ENCODE measurements at places on chromosomes 12 and 14. TPM values are rescaled to one million over a fixed set of nuclear protein-coding genes. Genes with fewer than 3 reads are reported as not detected.

DICER1 gene
- total RNA-seq = 27.6 TPM

DNA sequence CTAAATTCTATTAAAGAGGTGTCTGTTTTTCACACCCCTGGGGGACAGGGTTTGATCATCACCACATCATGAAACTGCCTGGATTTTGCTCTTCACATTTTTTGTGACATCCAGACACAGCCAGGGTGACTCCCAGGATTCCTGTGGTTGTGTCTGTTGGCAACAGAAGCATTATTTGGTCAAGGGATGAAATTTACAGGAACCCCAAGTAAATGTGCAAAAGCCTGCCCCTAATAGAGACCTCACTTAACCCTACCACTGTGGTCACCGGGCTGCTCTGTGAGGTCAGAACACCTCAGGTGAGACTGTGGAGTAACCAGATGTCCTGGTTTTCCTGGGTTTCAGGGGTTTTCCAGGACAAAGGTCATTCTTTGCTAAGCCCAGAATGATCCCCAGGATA, 103.8 kb downstream of the DAD1 start:
- no peak for DNase-seq

GRCh38 chr12:49493900-49494299, 44.9 kb upstream of the KCNH3 start:
- DNase-seq = no peak

DNA sequence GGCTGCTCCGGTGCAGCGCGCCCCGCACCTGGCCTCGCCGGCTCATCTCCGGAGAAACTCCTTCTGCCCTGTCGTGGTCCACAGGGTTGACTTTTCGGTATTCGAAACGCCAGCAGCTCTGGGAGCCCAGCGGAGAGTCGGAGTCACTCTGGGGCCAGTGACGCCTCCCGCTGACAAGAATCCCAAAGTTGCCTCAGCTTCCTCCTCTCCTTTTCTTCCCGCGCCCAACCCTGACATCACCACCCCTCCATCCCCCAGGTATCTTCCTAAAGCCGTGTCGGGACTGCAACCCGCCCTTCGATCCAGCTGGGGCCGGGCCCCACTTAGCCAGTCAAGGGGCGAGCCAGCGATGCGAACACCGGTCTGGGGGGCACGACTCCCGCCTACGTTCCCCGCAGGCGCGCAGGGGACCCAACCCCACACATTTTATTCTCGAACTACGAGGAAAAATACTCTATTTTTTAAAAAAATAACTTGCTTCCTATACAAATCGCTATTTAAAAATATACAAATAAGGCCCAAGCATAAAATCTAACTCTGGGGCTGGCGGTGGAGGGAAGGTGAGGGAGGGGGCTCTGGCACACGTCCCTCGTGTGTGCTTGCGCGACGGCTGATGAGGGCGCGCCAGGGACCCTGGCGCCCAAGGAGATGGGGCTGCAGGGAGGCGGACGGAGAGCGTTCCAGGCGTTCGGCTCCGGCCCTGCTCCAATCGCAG, 2.1 kb downstream of the NKX2-8 start:
- DNase-seq = no peak

Data from heart right ventricle (tissue), 16 donors.